ENCODE measurements at places on chromosomes 16 and 17. TPM values are rescaled to one million over a fixed set of nuclear protein-coding genes. Genes with fewer than 3 reads are reported as not detected.

GRCh38 chr17:6753006-6753445 is 2.8 kb upstream of the XAF1 start:
- peak; percentile 59 for DNase-seq

- no peak for DNase-seq
These were observed 23.3 kb downstream of the ACTG1 start for GRCh38 chr17:81489012-81489997.

Gene SLC6A2
- total RNA-seq, result not detected

- DNase-seq, result no peak
These were observed 662.5 kb upstream of the SALL1 start for GRCh38 chr16:51813609-51814008.

DNA sequence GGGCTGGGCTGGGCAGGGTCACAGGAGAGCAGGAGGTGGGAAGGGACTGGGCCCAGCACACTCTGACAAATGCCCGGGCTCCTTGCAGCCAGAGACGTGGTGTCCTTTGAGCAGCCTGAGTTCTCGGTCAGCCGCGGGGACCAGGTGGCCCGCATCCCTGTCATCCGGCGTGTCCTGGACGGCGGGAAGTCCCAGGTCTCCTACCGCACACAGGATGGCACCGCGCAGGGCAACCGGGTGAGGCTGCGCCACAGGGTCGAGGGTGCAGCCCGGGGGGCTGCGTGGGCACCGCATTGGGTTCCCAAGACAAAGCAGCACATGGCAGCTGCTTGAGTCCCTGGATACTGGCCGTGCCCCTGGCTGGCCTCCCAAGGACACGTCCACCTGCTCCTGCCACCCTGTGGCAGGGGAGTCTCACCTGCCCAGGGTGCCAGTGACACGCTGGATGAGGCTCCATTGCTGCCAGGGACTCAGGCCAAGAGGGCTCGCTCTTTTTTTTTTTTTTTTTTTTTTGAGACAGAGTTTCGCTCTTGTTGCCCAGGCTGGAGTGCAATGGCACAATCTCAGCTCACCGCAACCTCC is 21.3 kb downstream of the GALK1 start:
- no peak for DNase-seq

- no peak for DNase-seq
These were observed 2.8 kb downstream of the LLGL1 start for GRCh38 chr17:18228176-18228682.

Gene CD300H
- not detected for total RNA-seq

DNA sequence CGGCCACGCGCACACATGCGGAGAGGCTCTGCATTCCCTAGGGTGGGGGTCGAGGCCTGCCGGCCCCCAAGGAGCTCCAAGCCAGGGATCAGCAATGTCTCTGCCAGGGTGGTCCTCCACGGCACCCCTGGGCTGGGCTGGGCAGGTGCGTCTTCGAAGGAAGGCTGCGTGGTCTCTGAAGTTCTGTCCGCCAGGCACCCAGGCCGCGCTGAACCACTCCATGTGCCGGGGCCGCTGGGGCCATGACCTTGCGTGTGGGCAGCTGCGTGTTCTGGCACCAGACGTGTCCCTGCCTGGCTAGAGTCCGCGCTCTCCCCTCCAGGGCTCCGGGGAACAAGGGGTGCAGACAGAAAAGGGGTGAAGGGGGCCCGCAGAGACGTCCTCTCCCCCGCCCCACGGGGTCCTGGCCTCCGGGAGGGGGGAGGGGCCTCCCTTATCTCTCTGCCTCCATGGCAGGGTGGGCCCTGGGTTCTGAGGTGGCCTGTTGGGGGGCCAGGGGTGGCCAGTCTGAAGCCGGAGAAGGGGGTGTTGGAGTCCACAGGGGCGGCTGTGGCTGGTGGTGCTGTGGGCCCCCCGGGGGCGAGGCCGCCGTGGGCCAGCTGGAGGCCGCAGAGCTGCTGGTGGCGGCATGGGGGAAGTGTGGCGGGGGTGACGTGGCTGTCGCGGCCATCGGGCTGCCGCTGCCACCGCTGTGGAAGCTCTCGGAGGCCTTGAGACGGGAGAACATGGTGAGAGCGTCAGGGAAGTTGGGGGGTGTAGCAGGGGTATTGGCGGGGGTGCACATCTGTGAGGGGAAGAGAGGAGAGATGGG is 5.3 kb downstream of the UBALD1 start:
- no peak for DNase-seq

DNA sequence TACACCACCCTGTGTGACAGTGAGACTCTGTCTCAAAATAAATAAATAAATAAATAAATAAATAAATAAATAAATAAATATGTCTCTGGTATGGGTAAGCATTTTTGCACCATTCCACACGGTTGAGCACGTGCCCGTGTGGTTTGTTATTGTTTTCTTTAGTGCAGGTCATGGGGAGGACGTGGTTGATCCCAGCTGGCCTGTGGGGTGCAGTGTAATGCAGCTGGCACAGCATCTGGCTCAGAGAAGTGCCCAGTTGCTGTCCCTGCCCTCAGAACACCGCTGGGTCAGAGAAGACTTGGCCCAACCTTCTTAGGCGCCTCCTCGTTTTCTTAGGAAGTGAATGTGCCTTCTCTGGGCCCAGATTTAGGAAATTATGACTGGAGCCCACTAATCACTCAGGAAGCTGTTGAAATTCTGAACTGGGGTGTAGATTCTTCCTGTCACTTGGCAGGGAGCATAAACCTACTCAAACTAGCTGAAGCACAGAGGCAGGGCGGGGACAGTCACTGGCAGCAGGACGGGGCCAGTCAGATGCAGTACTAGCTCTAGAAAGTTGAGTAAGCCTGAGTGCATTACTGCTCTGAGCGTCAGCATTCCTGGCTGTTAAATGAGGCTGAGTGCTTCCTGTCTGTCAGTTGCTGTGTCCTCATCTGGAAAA is 85.9 kb downstream of the SNX29 start:
- peak; percentile 90 for DNase-seq

- no peak for DNase-seq
These were observed 429.8 kb downstream of the MAF start for GRCh38 chr16:79170555-79171246.

Gene TBC1D3D
- total RNA-seq, result not detected

DNA sequence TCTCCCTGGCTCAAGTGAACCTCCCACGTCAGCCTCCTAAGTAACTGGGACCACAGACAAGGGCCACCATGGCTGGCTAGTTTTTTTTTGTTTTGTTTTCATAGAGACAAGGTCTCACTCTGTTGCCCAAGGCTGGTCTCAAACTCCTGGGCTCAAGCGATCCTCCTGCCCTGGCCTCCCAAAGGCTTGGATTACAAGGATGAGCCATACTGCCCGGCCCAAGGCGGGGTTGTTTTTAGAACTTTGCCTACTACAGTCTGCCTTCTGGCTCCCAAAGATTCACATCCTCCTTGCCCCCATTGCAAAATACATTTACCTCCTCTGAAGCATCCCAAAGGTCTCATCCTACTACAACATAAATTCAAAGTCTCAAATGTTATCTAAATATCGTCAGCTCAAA is 49.5 kb upstream of the PHOSPHO1 start:
- DNase-seq, result no peak

DNA sequence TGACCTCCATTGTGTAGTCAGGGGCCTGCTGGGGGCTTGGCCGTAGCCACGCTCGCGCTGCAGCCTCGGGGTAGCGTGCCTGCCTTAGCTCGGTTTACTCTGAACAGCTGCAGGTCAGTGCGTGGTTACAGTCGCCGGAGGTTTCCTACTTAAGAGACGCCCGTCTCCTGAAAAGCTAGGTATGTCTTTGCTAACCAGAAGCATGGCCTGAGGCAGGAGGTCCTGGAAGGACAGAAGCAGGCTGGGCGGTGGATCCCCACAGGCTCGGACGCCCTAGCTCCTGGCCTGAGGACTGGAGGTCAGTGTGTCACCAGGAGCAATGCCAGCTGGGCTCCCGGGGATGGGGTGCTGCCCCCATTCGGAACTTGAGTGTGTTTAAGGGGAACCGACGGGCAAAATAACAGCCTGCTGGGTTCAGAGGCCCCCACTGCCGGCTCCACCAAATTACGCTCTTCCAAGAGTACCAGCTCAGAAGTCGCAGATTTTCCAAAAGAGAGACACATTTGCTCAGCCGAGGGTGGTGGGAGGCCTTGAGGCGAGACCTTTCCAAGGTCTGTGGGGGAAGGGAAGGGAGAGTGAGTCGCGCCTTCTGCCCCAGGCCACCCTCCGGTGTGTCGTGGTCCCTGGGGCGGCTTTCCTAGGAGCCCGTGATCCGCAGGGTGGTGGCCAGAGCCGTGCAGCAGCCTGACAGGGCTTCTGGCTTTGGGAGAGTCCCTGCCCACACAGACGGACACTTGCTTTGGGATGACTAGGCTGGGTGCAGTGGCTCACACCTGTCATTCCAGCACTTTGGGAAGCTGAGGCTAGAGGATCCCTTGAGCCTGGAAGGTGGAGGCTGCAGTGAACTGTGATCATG is 3.9 kb upstream of the GNG13 start:
- DNase-seq, result no peak

Gene TBC1D3I
- total RNA-seq, result 0.49 TPM

Gene ADCY7
- 4.6 TPM for total RNA-seq

DNA sequence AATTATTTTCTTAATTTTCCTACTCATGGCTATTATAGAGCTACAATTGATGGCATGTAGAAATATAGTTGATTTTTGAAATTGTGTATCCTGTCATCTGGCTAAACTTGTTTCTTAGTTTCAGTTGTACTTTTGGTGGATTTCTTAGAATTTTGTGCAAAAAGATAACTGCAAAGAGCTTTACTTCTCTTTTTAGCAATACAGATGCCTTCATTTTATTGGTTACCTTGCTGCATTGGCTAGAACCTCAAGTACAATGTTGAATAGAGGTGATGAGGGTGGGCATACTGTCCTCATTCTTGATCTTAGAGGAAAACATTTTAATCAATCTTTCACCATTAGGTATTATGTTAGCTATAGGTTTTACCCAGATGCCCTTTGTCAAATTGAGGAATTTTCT is 67.9 kb downstream of the METRNL start:
- no peak for DNase-seq

GRCh38 chr17:41580244-41580575 is 6.5 kb downstream of the KRT14 start:
- no peak for DNase-seq
